ENCODE measurements at places on chromosomes 5 and 9.

GRCh38 chr5:20618340-20618739 lies 630.3 kb upstream of the CDH18 start:
- DNase-seq = no peak

DNA sequence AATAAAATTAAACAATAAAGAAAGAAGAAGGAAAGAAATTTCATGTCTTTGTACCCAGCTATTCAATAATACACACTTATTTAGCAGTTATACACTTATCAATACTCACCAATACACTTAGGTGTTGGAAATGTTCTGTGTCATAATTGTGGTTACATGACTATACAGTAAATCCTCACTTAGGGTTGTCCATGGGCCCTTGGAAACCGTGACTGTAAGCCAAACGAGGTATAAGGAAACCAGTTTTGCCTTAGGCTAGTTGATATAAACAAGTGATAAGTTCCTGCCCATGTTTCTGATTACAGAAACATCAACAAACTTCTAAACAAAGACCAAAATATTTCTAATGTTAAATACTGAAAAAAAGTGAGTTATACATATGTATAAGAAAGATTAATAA lies 10.0 kb upstream of the SLCO4C1 start:
- no peak for DNase-seq

- DNase-seq = peak; percentile 82
Measured at GRCh38 chr5:23506329-23507236, 826 bp upstream of the PRDM9 start.

GRCh38 chr5:1974501-1975405 lies 92.0 kb upstream of the IRX4 start:
- DNase-seq = no peak

GRCh38 chr5:179530069-179530998 lies 20.0 kb upstream of the RUFY1 start:
- DNase-seq = no peak

- DNase-seq = no peak
Measured at GRCh38 chr5:3100921-3101551, 349.6 kb upstream of the IRX2 start.

DNA sequence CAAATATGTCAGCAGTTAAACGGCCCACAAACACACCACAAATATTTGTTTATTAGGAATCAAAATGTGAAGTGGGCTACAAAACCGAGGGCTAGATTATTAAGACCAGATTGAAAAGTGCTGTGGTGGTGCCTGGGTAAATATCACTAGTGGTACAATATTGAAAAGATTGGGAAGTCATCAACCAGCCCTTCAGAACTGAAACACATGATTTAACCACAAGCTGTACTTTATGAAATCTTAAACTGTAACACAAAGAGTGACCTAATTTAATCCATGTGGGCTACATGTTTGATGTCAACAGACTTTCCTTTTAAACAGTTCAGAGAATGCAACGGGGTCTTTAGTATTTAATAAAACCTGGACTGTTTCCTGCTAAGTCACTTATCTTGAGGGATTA lies 182.3 kb downstream of the SPATA31D1 start:
- DNase-seq = no peak

- no peak for DNase-seq
Measured at GRCh38 chr5:149011084-149011483, 51.8 kb downstream of the SH3TC2 start.

DNA sequence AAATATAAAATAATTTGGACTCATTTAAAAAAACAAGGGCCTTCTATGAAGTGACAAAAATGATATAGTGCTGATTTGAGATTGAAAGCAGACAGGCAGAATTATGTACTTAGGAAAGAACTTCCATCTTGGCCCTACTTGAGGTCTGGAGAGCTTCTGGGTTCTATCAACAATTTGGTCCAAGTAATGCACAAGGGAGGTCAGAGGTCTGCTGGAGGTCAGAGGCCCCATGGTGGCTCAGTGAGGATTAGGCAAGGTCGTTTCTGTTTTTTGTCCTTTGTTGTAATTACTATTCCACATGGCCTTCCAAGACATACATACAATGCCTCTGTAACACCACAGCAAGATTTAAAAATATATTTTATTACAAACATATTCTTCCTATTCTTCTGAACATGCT lies 37.2 kb downstream of the NUDT12 start:
- no peak for DNase-seq

DNA sequence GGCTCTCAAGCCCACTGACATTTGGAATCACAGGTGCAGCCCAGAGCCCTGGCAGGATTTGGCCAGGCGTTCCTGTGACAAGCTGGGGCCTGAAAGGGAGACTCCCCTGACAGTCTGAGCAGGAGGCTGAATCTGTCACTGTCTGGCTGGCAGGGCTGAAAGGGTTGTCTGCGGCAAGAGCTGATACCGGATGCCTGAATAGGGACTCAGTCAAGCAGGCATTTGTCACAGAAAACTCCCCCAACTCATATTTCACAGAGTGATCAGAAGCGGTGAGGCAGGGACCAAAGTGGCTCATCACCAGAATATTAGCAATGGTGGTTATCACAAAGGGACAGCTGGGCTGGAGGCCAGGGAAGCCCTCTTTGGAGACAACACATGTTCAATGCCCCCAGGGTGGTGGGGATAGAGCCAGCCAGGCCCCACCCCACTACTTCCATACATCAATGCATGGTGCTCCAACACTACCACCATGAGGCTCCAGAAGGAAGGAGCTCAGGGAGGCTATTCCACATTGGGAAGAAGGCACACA lies 295.5 kb downstream of the DTWD2 start:
- DNase-seq = peak; percentile 79

GRCh38 chr5:79931866-79932265 lies 59.2 kb downstream of the MTX3 start:
- DNase-seq = no peak

GRCh38 chr9:101432171-101432570 lies 3.4 kb downstream of the ALDOB start:
- DNase-seq = no peak

DNA sequence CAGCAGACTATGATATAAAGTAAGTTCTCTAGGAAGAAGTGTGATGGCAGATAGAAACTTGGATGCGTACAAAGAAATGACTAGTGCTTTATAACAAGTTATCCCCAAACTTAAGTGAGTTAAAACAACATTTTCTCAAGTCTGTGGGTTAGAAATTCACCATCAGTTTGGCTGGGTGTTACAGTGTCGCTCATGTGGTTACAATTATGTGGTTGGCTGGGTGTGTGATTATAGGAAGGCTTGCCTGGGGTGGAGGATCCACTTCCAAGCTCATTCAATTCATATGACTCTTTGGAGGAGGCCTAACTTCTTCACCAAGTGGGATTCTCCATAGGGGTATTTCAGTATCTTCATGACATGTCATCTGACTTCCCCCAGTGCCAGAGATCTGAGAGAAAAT lies 10.3 kb upstream of the C9orf40 start:
- DNase-seq = no peak

DNA sequence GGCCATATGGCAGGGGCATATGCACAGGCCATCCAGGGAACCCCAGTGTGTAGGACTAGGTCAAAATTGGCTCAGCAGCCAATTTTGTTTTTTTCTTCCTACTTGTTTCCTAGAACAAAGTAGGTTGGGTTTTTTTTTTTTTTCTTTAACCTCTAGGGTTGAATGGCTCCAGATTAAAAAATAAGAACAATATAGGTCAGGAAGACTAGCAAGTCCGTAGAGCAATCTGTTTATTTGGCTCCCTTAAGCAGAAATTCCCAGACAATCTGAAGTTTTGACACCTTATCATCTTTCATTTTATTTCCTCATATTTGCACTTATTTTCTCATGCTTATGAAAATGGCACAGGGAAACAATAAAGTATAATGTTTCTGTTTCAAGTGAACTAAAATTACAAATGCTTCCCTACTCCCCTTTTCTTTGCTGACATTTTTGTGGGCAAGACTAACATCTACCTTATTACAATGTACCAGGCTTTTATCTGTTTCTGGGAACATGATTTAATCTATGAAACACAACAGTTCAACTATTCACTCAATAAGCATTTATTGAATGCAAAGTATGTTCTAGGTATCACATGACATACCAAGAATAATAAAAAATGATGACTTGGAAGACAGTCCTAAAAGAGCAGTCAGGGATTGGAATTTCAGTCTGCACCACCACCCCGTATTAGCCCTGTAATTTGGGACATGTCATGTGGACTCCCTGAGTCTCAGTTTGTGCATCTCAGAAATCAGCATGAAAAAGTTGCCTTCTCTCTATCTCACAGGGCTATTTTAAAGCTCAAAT lies 30.5 kb downstream of the TLR4 start:
- no peak for DNase-seq

GRCh38 chr5:145511351-145511750 lies 323.8 kb downstream of the PRELID2 start:
- no peak for DNase-seq

- no peak for DNase-seq
Measured at GRCh38 chr5:80092486-80093107, 57.4 kb downstream of the THBS4 start.

- no peak for DNase-seq
Measured at GRCh38 chr9:29806937-29807618, 2233.8 kb upstream of the C9orf72 start.

DNA sequence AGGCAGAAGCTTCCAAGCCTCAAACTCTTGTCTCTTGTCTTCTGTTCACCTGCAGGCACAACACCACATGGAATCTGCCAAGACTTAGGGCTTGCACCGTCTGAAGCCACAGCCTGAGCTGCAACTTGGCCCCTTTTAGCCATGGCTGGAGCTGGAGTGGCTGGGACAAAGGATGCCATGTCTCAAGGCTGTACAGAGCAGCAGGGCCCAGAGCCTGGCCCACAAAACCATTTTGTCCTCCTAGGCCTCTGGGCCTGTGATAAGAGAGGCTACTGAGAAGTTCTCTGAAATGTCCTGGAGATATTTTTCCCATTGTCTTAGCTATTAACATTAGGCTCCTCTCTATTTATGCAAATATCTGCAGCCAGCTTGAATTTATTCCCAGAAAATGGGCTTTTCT lies 330.8 kb downstream of the DTWD2 start:
- no peak for DNase-seq

- DNase-seq = no peak
Measured at GRCh38 chr9:37033682-37034304, at the start of gene PAX5. PAX5 (minus strand) TSS chr9:37034268; CDS start chr9:37034031, 237 bp downstream.

GRCh38 chr9:83219154-83219923 lies 156.4 kb upstream of the RASEF start:
- DNase-seq = no peak

DNA sequence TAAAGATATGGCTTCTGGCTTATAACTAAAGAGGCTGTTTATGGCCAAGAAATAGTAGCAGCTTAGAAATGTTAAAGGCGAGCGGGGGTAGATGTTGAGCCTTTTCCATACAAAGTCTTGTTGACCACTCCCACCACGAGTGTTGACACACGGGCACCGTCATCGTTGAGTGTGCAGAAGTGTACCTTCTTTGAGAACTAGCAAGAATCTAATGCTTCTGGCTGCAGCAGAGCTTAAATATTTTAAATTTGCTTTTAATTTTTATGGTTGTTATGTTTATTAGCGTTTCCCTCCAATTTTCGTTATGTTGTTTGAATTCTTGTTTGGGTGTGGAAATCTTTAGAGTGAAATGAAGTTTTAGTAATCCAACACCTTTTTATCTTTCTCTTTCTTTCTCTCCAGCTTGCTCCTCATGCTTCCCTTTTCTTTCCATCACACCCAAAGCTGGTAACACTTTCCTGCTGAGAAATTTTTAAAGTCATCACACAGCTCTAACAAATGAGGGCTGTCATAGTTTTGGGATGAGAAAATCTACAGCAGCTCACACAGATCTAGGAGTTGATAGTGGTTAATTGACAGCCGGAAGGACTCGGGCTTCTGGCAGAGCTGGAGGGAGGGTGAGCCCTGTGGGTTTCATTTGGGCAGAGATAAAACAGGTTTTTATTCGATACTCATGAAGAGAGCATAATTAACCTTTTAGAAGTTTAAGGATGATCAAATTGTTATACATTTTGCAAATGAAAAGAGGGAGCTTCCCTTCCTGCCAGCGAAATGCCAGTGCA lies 120.1 kb upstream of the ZNF608 start:
- no peak for DNase-seq

GRCh38 chr5:147633173-147633572 lies 123.3 kb upstream of the DPYSL3 start:
- DNase-seq = no peak

DNA sequence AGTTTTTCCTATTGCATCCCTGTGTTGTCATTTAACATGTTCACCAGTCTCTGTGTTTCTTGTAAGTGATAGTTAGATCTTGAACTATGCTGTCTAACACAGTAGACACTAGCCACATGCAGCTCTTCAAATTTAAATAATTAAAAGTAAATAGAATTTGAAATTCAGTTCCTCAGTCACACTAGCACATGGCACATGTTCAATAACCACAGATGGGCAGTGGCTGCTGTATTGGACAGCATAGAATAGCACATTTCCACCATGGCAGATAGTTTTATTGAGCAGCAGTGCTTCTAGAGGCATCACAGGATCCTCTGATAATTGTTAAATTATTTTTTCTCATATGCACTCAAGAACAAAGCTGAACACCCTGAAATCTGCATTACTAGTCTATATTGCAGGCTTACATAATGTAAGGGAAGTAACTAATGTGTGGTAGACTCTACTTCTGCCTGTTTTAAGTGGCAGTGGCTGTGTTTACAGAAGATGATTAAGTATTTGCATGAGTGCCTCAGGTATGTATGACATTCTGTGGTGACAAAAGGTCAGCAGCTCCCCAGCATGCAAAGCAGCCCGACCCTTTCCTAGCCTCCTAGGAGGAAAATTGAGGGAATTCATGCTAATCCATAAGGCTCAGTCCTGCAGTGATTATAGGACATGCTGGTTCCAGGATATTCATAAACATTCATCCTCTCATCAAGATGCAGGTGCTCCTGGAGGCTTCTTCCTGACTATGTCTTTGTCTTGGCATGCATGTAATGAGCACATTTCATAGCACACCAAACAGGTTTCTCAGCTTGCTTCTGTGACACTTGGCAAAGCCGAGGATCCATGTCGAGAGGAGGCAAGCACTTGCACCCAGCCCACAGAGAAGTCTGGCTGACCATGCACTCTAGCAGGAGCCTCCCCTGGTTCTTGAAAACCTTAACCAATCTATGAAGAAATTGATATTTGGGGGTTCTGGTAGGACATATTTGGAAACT lies 45.5 kb downstream of the SH3RF2 start:
- no peak for DNase-seq

GRCh38 chr5:160036884-160037283 lies 27.9 kb downstream of the TTC1 start:
- no peak for DNase-seq

DNA sequence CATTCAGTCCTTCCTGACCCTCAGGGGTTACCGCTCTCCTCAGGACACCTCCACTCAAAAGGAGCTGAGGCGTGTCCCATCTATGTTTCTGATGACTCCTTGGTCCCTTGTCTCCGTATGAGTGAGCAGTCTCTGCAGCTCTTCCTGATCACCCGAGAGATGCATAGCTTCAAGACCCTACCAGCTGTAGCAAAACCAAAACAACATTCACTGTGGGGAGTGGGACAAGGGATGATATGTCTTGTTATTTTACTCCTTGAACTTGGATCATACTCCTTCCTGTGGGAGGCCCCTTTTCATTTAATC lies 14.4 kb downstream of the GLDC start:
- no peak for DNase-seq

DNA sequence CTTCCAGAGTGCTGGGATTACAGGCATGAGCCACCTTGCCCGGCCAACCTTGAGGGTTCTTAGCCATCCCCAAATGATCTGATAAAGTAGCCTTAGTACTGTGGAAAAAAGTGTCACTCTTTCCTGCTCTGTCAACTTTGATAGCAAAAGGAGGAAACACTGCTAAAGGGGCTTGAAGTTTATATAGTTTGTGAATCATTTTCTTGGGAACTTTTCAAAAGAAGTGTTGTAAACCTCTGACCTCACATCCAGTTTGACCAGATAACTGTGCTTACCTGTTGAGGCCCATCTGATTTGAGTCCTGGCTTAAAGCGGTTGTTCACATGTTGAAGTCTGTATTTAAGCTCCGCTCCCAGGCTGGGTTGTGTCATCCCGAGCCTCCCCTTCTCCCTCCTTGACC lies 303.3 kb downstream of the DOCK8 start:
- no peak for DNase-seq
